ENCODE measurements at places on chromosomes 4 and X.
A peak's percentile ranks its signal among the peaks of the same experiment; 100 is the strongest.

- no peak for DNase-seq
Observed at GRCh38 chr4:90718931-90719330, 591.7 kb downstream of the CCSER1 start.

DNA sequence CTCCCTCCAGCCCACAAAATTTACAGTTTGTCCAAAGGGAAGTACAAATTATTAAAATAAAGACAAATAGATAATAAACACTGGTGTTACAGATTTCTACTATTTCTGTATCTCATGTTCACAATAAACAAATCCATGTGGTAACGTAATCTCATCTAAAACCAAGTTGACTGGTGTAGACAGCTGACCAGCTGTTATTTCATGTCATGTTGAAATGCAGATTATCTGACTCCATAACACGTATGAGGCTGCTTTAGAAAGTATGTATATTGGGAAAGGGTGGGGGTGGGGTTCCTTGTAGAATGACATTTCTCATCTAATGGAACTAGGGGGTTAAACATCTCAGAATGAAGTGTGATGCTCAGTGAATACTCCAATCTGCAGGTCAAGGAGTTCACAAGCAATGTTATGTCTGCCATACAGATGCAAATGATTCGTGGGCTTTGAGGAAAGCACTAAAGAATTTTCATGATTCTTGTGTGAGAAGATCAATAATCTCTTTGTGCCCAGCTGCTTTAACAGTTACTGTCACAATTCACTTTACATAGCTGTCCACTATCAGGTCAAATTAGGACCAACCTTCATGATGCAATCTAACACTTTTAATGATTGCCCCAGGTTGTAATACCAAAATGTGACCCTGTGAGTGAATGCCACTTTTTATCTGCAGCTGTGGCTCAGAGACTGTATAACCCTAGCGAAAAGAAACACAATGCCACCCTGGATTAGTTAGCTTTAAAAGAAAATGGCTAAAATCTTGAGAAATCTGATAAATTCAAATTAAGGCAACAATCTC, 114.0 kb downstream of the ENOX2 start:
- no peak for DNase-seq

DNA sequence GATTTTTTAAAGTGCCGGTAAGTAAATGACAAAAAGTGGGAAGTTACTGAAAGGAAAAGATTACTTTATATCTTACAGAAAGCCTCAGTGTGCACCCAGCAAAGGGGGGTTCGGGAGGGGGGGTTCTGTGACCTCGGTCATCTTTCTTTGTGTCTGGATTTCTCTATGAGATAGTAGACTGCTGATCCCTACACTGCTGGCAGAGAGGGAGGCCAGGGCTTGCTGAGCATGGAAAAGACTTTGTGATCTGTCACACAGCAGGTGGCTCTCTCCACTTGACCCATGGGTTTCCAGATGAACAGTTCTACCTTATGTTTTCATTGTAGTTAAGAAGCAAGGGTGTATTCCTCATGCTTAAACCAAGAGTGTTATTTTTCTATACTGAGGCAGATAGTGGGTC, 475.6 kb downstream of the PCDH10 start:
- DNase-seq, result no peak

DNA sequence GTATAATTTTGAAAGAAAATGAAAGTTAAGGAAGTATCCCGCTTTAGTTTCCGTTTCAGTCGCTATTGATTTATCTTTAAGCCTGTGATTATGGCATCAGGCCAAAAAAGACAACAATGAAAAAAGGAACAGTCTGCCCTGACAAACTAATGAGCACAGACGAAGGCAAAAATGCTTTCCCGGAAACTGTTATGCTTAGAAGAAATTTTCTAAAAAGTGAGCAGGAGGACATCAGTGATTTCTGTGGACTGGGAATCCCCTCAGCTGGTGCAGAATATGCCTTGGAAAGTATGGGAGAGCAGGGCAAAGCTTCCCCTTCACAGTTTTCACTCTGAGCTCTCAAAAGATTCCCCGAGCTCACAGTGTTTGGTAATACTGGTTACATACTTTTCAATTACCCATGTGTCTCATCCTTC, 5.1 kb upstream of the CXCL10 start:
- DNase-seq, result no peak

DNA sequence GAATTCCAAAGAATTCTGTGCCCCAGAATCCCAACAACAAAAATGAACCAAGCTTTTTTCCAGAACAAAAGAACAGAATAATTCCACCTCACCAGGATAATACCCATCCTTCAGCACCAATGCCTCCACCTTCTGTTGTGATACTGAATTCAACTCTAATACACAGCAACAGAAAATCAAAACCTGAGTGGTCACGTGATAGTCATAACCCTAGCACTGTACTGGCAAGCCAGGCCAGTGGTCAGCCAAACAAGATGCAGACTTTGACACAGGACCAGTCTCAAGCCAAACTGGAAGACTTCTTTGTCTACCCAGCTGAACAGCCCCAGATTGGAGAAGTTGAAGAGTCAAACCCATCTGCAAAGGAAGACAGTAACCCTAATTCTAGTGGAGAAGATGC, 161.6 kb downstream of the AFF2 start:
- DNase-seq, result no peak

DNA sequence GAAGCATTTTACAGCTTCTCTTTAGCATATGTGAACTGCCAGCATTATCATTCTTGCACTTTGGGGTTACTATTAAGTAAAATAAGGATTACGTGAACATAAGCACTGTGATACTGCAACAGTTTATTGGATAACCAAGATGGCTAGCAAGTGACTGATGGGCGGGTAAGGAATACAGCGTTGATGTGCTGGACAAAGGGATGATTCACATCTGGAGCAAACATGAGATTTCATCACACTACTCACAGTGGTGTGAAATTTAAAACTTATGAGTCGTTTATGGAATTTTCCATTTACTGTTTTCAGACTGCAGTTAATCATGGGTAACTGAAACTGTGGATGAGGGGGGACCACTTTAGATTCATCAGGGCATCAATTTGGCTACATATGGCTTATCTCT, 16.0 kb downstream of the NBDY start:
- DNase-seq, result peak; percentile 60

DNA sequence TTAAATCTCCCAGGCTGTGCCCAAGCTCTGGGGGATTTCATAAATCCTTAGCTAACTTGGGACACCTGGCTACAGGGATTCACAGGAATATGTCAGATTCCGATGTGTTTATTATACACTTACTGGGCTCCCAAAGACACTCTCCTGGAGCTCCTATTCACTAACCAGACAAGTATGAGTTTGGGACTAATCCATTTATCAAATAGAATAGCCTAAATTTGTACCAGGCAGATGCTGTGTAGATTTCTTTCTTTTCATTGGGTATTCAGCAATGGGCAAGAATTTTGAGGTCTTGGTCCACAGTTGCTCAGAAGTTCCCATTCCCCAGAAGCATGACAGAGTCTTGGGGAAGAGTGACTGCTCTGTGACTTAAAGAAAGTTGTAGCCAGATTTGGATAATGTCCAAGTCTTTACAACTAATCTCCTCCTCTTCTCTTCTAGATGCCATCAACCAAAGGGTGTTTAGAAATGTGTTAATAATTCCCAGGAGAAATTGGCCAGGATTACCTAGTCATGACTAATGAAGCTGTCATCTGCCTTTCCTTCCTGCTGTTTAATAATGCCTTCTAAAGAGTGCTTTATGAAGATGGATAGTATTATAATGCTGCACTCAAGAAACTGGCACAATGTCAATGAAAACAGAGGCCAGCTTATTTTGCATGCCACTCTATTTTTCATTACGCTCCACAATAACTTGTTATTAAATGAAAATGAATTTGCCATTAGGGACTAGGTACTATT, 120.9 kb downstream of the CHIC2 start:
- DNase-seq, result peak; percentile 84

- no peak for DNase-seq
Observed at GRCh38 chrX:97326456-97326855, 442.7 kb downstream of the RPA4 start.

- DNase-seq, result no peak
Observed at GRCh38 chr4:153790962-153791551, 2.2 kb upstream of the SFRP2 start.

DNA sequence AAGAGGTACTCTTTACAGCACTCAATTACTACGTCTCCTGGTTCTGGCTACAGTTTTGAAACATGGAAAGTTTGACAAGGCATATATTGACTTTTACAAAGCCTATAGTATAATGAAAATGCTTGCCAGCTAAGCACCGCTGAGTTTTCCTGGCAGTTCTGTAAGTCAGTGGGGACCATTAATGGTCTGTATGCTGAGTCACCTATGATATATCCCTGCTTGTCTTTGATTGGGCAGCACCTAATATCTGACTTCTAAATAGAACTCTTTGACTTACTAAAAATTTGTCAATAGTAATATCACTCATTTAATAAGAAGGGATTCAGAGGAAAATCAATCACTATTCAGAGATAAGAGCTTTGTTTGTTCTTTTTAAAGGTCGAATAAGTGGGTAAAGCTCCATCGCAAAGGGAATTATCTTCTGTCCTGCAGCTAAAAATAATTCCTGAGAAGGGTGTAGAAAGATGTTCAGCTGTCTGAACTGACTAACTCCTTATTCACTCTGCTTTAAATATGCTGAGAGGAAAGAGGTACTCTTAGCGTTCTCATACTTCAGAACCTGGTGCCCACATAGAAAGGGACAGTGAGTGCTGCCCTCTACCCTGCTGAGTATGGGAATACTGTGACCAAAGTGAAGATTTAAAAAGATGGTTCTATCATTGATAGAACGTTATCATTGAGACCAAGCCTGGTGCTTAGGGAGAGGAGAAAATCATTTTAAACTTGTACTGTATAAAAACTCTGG, 959 bp downstream of the SMPX start:
- no peak for DNase-seq
